Body of pancreas (tissue), 4 donors: ENCODE measurements at places on chromosomes 12 and 14.

DNA sequence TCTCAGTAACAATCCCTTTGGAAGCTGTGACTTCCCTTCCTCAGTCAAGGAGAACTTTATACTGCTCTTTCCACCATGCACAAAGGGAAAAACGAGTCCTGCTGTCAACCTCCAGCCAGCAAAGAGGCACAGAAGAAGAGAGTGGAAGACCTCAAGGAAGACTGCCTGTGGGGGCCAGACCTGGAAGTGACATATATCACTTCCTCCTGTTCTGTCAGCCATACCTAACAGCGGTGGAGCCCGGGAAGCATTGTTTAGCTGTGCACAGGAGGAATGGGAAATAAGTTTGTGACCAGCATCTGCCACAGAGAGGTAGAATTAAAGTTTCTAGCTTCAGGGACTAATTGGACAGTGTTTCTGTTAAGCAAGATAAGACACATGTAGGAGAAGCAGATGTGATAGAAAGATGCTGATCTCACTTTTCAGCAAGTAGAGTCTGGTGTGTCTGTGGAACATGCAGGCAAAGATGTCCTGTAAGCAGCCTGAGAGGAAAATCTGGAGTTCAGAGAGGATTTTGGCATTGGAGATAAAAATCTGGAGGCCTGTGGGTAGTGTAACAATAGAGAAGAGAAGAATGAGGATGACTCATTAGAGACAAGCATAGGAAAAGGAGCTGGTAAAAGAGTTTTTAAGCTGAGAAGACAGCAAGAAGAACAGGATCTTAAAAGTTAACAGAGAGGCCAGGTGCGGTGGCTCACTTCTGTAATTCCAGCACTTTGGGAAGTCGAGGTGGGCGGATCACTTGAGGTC is 141.6 kb upstream of the CPSF6 start:
- no peak for DNase-seq

DNA sequence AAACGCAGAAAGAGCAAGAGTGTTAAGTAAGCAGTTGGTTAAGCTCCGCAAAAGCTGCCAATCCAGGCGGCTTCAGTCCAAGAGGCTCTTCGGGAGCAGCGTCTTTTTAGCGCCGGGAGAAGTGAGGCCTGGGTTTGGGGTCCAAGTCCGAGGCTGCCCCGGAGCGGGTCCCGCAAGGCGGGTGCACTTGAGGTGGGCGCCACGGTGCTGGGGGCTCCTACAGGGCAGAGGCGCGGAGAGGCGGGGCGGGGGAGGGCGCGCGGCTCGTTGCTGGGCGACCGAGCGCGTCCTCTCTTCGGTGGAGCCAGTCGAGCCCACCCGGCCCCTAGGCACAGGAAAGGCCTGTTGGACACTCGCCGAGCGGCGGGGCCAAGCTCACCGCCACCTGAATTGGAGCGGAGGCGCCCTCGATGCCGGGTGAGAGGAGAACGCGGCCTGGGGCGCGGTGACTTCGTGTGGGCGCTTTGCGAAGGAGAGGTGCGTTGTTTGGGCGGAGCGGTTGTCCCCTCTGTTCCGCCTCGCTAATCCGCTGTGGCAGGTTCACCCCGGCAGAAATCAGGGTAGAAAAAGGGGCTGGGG is 15.6 kb downstream of the TTC6 start:
- no peak for DNase-seq

- DNase-seq: no peak
These were observed 816 bp upstream of the SLC8A3 start for GRCh38 chr14:70189456-70190077.

DNA sequence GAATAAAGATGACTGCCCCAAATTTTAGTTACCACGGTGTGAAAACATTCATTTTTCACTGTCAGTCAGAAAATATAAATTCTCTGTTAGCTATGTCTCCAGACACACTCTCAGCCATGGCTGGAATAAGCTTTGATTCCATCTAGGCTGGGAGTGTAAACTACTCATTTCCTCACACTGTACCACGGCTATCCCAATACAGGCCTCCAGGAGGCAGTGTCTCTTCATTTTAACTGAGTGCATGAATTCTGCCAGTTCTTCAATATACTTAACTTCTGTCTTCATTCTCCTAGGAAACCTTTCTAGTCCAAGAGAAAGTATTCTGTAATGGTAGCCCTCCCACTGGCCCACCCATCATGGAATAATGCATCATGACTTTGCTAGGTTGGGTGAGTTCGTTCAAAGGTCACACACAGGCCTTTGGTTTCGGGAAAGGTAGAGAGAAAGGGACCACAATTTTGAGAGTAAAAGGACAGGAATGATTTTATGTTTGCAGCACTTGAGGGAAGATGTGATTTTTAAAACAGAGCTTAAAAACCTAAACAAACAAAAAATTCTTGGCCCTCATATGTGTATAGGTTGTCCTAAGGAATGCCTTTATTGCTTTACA is 381.1 kb downstream of the SEC23A start:
- DNase-seq: peak; percentile 70

DNA sequence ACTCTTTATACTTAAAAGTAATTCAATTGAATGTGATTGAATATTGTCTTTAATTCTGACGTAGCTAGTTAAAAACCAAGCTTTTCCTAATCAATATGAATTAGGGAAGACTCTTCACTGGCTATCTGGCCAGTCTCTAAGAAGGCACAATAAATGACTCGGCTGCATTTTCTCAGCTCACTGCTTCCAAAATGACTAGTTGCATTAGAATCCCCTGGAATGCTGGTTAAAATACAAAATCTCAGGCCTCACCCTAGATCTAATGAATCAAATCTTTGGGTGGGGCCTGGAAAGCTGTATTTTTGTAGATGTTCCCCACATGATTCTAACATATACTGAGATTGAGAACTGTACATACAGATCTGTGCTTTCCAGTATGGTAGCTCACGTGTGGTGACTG is 242.1 kb downstream of the CHST11 start:
- DNase-seq: no peak

- DNase-seq: peak; percentile 13
These were observed 65.5 kb downstream of the SVOP start for GRCh38 chr12:108955225-108955835.
